Activated gamma-delta T cell treated with anti-CD3 and anti-CD28 coated beads, Interleukin-2, amount 50 U/mL, for 16 hours (primary cell): ENCODE measurements at places on chromosomes 3 and 15.

GRCh38 chr3:45496555-45496954 is 98.0 kb upstream of the LIMD1 start:
- no peak for DNase-seq

- DNase-seq: no peak
Measured at GRCh38 chr15:90583471-90584252, 53.9 kb downstream of the CRTC3 start.

DNA sequence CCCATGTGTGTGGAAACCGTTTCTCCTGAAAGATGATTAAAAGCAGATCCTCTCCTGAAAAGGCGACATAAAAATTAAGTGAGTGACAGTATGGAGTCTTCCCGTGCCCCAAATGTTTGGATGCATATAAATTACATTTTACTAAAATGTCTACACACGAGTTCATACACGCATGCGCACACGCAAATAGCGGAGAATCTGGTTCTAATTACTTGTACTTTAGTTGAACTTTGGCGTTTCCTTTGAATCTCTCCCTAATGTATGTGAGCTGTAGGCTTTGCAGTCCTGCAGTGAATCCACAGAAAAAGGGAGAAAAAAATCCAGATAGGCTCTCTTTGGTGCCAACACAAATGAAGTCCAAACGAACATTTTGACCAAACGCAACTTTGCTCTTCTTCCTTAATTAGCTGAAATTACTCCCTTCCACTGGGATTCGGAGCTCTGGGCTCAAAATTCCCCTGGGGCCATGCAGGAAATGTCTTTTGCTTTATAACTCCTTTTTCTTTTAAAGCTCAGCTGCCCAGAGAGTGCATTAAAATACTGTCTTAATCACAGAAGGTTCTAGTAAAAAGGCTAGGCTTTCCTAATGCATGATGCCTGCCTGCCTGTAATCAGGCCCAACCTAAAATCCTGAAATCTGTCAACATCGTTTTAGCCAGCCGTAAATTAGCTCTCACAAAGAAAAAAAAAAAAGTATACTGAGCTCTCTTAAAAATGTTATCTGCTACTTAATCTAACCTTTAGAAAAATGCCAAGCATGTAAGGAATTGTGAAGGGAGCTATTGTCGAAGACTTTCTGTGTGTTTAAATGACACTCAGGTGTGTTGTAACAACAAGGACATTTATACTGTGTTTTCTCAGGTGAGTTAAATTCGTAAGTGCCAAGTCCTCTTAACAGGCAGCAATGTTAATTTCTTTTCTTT is 26.2 kb downstream of the RARB start:
- DNase-seq: no peak

- no peak for DNase-seq
Measured at GRCh38 chr3:95508124-95508523, 1306.3 kb upstream of the EPHA6 start.

- no peak for DNase-seq
Measured at GRCh38 chr3:17546500-17547255, 195.8 kb downstream of the TBC1D5 start.

DNA sequence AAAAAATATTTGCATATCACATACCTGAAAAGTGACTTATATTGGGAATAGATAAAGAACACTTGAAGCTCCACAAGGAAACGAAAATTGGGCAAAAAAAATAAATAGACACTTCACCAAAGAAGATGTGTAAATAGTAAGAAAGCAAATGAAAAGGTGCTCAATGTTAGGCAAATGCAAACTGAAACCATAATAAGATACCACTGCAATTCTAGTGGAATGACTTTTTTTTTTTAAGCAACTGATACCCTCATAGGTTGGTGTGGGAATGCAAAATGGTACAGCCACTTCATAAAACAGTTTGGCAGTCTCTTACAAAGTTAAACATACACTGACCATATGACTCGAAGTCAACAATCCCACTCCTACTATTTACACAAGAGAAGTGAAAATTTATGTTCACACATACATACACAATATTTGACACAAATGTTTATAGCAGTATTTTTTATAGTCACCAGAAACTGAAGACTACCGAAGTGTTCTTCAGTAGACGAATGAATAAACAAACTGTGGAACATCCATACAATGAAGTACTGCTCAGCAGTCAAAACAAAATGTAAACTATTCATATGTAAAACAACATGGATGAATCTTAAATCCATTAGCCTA is 176.3 kb downstream of the ZMAT3 start:
- DNase-seq: no peak

DNA sequence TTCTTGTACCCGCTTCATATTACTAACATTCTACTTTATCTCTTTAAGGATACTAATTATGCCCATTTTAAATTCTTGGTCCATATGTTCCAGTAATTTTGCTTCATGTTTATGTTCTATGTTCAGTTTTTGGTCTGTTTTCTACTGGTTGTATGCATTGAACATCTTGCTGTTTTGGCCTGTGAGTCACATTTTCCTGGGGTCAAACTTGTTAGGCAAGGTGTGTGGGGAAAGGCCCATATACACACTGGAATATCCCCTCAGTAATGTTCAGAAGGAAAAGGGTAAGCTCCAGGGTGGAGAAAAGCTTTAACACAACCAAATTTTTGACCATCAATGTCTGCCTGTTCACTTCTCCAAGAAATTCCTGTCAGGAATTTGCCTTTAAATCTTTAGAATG is 337.7 kb downstream of the SLC9A9 start:
- no peak for DNase-seq

DNA sequence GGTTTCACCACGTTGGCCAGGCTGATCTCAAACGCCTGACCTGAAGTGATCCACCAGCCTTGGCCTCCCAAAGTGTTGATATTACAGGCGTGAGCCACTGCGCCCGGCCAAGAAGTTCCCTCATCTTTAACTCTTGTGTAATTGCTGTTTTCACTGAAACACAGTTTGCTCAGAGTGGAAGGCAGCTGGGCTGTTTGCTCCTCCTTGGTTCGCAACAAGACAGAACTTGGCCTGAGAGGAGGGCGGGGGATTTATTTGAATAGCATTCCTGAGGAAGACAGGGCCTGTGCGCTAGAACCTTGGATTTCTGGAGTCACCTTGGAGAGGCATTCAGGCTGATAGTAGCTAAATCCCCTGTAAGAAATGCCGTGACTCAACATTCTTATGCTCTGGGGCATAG is 226.7 kb upstream of the MCTP2 start:
- DNase-seq: no peak

DNA sequence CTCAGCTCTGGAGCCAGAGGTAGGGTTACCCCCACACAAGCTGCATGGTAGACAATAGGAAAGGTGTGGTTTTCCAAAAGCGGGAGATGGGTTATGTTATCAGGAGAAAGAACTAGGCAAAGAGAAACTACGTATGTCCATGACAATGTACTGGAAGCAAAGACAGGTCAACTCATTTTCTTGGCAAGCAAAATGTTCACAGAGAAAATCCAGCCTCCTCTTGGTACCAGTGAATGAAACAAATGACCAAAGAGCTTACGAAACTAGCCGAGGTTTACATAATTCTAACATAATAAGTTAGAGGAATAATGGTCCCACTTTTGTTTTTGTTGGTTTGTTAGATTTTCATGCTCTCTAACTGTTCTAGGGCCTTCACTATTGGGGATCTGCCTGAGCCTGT is 338.1 kb upstream of the TGFBR2 start:
- DNase-seq: no peak

- no peak for DNase-seq
Measured at GRCh38 chr3:111080413-111080812, 8.8 kb downstream of the NECTIN3 start.

GRCh38 chr15:44489464-44489863 is 47.5 kb upstream of the EIF3J start:
- no peak for DNase-seq

DNA sequence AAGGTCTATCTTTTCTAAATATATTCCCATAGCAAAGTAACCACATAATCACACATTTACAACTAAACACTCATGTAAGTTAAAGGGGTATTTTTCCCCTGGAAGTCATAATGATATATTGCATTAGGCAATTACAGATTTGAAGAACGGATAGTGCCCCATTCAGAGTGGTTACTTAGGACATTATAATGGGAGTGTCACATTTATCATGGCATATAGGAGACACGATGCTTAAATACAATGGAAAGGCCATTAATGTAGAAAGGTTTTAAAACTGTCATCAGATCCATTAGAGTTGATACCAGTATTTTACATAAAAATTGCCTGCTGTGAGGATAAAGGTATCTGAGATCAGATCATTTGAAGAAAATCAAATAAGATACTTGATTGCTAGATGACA is 582.0 kb upstream of the SEMA6D start:
- DNase-seq: no peak

- no peak for DNase-seq
Measured at GRCh38 chr15:94674296-94674695, 442.9 kb downstream of the MCTP2 start.

GRCh38 chr3:2898591-2899353 is 211.4 kb downstream of the IL5RA start:
- DNase-seq: no peak

GRCh38 chr15:85154061-85154460 is 172.4 kb downstream of the PDE8A start:
- DNase-seq: no peak

DNA sequence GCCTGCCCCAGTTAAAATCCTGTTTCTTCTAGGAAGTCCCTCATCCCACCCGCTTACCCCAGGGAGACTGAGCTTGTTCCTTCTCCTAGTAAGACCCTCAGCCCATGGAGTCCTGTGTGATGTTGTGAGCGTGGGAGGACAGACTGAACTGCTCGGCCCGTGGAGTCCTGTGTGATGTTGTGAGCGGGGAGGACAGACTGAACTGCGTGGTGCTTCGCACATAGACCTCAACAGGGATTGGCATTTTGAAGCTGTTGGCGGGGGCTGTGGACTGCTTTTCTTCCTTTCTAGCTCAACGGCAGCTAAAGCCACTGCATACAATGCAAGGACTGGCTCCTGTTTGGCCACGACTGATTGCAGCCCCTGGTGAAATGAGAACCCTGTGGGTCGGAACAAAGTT is 1.6 kb upstream of the SPTBN5 start:
- no peak for DNase-seq

DNA sequence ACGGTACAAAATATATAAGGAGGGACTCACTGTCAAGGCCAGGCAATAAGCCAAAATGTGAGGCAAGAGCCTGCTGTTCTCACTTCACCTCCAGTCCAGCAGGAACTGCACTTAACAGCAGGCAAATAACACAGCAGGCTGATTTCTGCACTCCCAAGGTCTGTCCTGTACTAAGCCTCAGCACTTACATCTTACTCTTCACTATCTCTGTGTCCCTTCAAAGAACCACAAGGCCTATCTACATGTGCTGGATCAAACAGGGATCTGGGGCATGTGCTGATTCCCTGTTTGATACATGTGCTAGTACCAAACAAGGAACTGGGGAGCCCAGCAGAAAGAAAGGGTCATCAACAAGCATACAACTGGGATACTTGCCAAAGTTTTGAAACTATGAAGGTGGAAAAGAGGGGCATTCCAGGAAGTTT is 22.2 kb downstream of the UACA start:
- DNase-seq: no peak

DNA sequence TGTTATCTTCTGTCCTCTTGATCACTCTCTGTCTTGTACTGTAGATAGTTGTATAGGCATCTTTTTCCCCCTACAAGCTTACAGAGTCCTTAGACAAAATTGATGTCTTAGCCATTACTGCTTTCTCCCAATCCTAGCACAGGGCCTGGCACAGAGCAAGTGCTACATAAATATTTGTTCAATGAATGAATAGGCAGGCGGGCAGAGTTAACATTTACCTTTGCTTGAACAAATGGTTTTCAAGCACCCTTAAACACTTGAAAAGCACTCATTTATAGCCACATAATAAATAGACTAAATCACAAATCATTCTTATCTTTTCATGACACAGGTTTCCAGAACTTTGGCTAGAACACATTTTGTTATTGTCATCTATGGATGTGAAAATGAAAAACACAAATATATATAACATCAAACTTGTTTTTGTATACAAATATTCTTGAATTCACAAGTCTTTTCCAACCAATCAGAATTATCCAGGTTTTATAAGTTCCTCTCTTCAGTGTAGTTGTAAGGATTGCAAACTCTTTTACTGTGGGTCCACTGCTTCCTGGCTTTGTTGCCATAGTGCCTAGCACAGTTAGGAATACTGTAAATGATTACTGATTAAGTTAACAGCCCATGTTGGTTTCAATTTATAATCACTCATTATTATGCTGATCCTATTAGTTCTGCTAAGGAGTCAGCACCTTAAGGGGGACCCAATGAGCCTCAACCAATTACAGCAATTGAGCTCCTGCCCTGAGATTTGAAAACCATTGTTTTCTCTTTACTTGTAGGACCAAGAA is 61.9 kb downstream of the ISL2 start:
- DNase-seq: no peak

- DNase-seq: no peak
Measured at GRCh38 chr15:62856466-62857246, 185.9 kb upstream of the TPM1 start.

- no peak for DNase-seq
Measured at GRCh38 chr3:105759442-105760078, 109.3 kb downstream of the CBLB start.

GRCh38 chr3:14946236-14946635 is 1.1 kb upstream of the NR2C2 start:
- DNase-seq: no peak

GRCh38 chr3:82293867-82294266 is 532.4 kb upstream of the GBE1 start:
- no peak for DNase-seq

DNA sequence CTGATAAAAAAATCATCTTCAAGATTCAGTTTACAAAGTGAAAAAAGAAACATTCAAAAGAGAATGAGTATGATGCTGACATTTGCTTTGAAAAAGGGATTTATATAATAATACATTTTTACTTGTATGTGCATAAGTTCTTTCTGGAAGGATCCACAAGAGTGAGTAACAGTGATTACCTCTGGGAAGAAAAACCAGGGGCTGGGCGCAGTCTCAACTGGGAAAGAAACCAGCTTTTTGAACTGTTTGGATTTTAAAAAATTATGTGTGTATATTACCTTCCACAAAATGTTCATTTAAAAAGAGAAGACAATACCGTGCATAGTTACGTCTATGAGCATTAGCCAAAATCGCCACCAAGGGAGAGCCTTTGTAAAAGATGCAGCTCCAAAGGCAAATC is 1.3 kb downstream of the CLEC3B start:
- no peak for DNase-seq

DNA sequence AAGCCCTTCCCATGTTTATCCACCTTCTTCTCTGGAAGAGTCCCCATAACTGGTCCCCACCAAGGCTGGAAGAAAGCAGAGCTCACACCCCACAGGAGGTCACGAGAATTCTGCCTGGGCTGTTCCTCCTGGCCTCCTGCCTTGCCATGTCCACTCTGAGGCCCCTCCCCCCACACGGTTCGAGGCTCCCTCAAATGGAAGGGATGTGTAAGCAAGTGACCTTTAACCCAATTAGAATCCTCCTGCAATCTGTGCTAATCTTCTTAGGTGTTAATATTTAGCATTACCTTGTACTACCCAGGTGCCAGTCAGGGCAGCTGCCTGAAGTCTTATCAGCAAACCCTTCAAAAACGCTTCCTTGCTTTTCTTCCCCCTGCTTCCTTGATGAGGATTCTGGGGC is 32.4 kb upstream of the DYNC1LI1 start:
- no peak for DNase-seq
